ENCODE measurements at places on chromosomes 5 and 9. TPM values are rescaled to one million over a fixed set of nuclear protein-coding genes. Genes with fewer than 3 reads are reported as not detected.

- no peak for DNase-seq
Measured at GRCh38 chr5:10289991-10290390, 17.7 kb downstream of the CMBL start.

PRR7 gene
- polyA plus RNA-seq = 0.68 TPM

- DNase-seq = no peak
Measured at GRCh38 chr5:312845-313244, 8.7 kb upstream of the AHRR start.

DNA sequence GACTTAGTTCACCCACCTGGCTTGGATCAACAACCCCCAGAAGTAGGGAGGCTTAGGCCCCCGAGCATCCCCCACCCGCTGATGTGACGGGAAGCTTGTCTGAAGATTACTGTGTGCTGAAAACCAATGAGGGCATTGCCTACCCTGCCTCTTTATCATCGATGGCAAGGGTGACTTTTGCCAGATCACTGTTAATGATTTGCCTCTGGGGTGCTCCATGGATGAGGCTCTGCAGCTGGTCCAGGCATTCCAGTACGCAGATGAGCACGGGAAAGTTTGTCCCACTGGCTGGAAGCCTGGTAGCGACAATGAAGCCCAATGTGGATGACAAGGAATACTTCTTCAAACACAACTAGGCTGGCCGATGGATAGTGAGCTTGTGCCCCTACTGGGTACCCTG lies 22.0 kb downstream of the RUFY1 start:
- DNase-seq = no peak

DNA sequence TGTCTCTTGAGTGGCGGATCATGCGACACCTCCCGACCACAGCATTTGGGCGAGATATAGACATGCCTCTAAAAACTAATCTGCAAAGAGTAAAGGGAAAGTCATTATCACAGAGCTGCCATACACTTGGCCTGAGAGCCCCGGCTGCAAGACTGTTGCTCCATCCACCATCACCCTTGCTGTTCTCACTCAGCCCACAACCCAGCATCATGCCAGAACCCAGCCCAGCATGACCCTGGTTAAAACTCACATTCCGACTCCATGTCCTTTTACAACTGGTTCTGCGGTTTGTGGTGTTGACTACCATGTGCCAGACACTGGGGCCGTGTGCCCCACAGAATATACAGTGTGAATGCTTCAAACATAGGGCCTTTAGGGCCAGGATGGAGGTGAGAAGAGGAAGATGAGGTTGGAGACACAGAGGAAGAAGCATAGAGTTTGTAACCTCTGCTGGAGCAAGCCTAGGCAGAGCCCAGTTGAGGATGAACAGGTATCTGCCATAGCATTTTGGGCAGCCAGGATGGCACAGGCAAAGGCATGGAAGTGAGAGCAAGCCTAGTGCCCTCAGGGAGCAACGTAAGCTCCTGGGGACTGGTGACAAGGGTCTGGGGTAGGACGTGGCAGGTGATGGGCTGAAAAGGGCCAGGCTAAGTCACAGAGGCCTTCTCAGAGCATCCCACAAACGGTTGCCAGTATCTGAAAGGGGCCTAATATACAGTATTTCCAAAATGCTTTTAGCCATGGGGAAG lies 37.5 kb upstream of the SMU1 start:
- DNase-seq = no peak

ANKRD55 gene
- polyA plus RNA-seq = 0.52 TPM

ZCCHC10 gene
- polyA plus RNA-seq = 25.9 TPM

DNA sequence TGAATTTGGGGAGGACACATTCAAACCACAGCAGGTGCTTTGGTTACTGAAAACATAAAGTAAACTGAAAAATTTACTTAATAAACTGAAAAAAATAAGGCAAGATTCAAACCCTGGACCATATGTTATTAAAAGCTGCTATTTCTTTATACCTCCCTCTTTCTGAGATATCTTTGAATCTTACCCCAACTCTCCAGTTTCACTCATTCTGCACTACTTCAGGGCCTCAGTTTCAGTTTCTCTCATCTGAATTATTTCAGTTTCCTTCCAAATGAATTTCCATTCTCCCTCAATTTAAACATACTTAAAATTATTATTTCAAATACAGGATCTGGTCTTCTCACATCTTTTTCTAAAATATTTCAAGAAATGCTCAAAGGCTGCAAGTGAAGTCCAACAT lies 4.9 kb upstream of the OXCT1 start:
- no peak for DNase-seq

- DNase-seq = peak; percentile 35
Measured at GRCh38 chr9:104831681-104832080, 67.8 kb downstream of the NIPSNAP3B start.

DNA sequence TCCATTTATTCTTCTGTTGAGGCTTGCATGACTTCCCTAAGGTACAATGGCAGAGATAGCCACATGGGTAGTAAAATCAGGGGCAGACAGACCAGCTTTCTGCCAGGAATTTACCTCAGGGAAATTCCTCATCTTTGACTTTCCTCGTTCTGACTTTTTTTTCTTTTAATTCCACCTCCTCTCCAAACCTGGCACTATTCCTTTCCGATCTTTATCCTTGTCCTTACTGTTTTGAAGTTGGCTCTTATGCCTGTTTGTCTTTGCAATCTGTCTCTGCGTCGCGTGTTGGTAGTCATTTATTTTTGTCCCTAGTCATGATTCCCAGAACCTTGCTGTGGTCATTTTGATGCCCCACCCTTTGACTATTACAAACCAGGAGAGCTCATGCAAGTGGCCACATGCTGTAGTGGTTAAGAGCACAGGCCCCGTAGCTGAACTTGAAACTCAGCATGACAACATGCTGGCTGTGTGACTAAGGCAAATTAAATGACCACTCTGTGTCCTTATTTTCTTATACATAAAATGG lies 19.0 kb downstream of the TMC1 start:
- no peak for DNase-seq

GRCh38 chr5:94715768-94716167 lies 97.3 kb downstream of the SLF1 start:
- no peak for DNase-seq

OTULINL gene
- polyA plus RNA-seq = 6.8 TPM

- no peak for DNase-seq
Measured at GRCh38 chr9:37187713-37188439, 67.5 kb downstream of the ZCCHC7 start.

ADAMTS2 gene
- polyA plus RNA-seq = 27.3 TPM

SARDH gene
- polyA plus RNA-seq = 4.6 TPM

SV2C gene
- polyA plus RNA-seq = 0.03 TPM

GARIN3 gene
- polyA plus RNA-seq = not detected

TJP2 gene
- 13.7 TPM for polyA plus RNA-seq

Data from muscle of back (tissue), 13 donors.